Activated T-helper 2 cell treated with anti-CD3 and anti-CD28 coated beads, Interferon-gamma antibody, Interleukin-2, Interleukin-4, amounts not matched to agents 10 μg/mL and 5 μg/mL and 100 μg/mL, durations not matched to agents 14 hours and 24 hours and 36 hours (primary cell): ENCODE measurements at places on chromosomes 5 and 9. TPM values are rescaled to one million over a fixed set of nuclear protein-coding genes. Genes with fewer than 3 reads are reported as not detected.

Gene PCDHB16
- not detected in 2 replicates for total RNA-seq

Gene UGT3A1
- not detected in 2 replicates for total RNA-seq

DNA sequence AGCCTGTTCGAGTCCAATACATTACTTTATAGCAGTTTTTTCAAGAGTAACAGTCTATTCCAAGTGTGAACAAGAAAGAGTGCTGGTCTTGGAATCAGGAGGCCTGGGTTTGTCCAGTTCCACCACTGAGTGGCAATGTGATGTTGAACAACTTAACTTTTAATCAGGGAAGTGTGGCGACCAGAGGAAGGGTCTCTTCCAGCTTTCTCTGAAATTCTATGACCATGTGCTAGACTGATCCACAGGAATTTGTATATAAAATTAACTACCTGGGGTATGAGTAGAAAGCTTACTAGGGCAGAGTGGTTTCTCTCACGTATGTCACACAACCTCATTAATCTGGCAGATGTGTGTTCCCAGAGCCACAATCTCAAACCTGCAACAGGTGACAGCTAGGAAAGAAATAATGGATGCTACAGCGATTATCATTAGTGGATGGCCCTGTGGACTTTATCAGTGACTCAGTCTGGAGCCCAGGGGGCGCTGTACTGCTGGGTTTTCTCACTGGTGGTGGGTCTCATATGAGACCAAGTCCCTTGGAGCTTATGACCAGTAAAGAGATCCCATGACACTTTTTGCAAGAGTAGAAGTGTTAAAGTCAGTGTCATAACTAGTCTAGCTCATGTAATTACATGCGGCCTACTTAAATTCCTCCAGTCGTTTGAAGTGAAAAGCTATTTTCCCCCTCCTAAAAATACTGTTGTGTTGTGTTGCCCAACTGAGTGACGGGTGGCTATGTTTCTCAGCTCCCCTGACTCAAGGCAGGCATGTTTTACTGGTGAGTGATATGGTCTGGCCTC, 116.5 kb downstream of the GDNF start:
- no peaks in the 10 kb centered on the region for H3K27me3 ChIP-seq
- peaks cover 35% of the 10 kb centered on the region for H3K36me3 ChIP-seq
- H3K27ac ChIP-seq, result no peak overlapping the region
- H3K4me1 ChIP-seq, result peaks cover 49% of the 10 kb centered on the region

GRCh38 chr5:113378959-113379541, 55.7 kb downstream of the TSSK1B start:
- DNase-seq, result peak; percentile 46
- peak overlapping the region; percentile 3 for H3K4me3 ChIP-seq
- no peak overlapping the region for H3K27ac ChIP-seq
- H3K36me3 ChIP-seq, result no peaks in the 10 kb centered on the region

DNA sequence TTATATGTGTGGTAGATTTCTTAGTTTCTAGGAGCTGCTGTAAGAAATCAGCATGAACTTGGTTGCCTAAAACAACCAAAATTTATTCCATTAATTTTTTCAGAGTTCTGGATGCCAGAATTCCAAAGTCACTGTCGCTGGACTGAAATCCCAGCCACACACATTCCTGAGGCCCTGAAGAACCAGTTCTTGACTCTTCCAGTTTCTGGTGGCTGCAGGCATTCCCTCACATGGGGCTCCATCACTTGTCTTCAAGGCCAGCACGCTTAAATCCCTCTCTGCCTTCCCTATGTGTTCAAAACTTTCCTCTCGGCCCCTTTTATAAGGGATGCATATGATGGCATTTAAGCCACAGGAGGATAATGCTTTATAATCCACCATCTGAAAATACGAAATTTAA, 1237.5 kb upstream of the CDH9 start:
- no peaks in the 10 kb centered on the region for H3K36me3 ChIP-seq
- no peak overlapping the region for H3K4me3 ChIP-seq
- no peak for DNase-seq
- no peak overlapping the region for H3K27ac ChIP-seq

DNA sequence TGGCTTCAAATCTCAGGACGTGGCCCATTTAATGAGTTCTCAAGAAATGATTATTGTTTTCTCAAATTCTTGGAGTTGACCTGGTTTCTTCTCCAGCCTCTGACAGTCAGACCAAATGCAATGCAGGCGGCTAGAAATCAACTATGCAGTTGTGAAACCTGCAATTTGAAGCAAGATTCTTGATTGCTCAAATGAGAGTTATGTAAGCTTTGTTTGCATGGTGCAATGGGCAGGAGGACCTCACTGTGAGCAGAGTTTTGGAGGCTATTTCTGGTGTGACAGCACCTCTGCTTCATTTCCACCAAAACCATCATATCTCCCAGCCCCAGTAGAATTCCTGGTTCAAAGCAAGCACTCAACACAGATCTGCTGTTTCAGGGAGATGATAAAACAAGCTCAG, 500.0 kb upstream of the KLF4 start:
- H3K4me3 ChIP-seq, result no peak overlapping the region
- H3K27me3 ChIP-seq, result no peaks in the 10 kb centered on the region
- no peak overlapping the region for H3K27ac ChIP-seq
- H3K4me1 ChIP-seq, result no peaks in the 10 kb centered on the region

GRCh38 chr9:126806336-126806735, 1.5 kb downstream of the ZBTB43 start:
- H3K4me3 ChIP-seq, result peak overlapping the region; percentile 90
- DNase-seq, result no peak
- peak overlapping the region; percentile 94 for H3K27ac ChIP-seq

DNA sequence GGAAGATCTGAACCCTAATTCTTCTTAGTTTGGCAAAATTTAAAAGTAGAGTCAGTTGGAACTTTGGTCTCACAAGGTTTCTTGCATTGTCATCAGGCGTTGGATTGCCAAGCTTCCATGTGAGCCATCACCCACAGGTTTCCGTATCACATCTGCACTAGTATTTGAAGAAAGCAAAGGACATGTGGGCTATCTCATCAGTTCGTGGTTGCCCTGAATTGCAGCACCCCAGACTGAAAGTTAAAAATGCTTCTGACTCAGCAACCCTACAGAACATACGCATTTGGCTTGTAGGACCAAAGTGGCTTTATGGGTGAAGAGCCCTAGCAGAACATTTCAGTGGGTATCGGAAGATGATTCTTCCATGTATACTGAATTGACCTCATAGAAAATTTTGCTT, 358.0 kb downstream of the ENC1 start:
- no peak overlapping the region for H3K4me3 ChIP-seq
- H3K36me3 ChIP-seq, result no peaks in the 10 kb centered on the region
- DNase-seq, result no peak
- no peak overlapping the region for H3K27ac ChIP-seq
- no peaks in the 10 kb centered on the region for H3K4me1 ChIP-seq

GRCh38 chr5:175658299-175659145, 651 bp downstream of the HRH2 start:
- H3K36me3 ChIP-seq, result peaks cover 54% of the 10 kb centered on the region
- H3K27me3 ChIP-seq, result no peaks in the 10 kb centered on the region
- H3K27ac ChIP-seq, result peak overlapping the region; percentile 78
- peaks cover 81% of the 10 kb centered on the region for H3K4me1 ChIP-seq
